Posterior vena cava (tissue), 2 donors: ENCODE measurements at places on chromosomes 4 and X. TPM values are rescaled to one million over a fixed set of nuclear protein-coding genes. Genes with fewer than 3 reads are reported as not detected.

The DIPK2B gene
- total RNA-seq: 27.6 TPM

The BTC gene
- total RNA-seq: 3.8 TPM

The NSG1 gene
- 0.57 TPM for total RNA-seq

The NLGN3 gene
- total RNA-seq: 2.3 TPM

The TLR6 gene
- total RNA-seq: 4.9 TPM

The HTR2C gene
- total RNA-seq: not detected

The ADGRG4 gene
- total RNA-seq: 0.71 TPM

The COL25A1 gene
- 1.0 TPM for total RNA-seq
